Activated T-helper 1 cell treated with anti-CD3 and anti-CD28 coated beads, Interleukin-12 subunit alpha, Interleukin-12 subunit beta, Interleukin-2, Interleukin-4 antibody, amounts not matched to agents 30 ng/mL and 10 ng/mL and 1 ng/mL, durations not matched to agents 14 hours and 24 hours and 36 hours (primary cell): ENCODE measurements at places on chromosomes 6 and 20.

DNA sequence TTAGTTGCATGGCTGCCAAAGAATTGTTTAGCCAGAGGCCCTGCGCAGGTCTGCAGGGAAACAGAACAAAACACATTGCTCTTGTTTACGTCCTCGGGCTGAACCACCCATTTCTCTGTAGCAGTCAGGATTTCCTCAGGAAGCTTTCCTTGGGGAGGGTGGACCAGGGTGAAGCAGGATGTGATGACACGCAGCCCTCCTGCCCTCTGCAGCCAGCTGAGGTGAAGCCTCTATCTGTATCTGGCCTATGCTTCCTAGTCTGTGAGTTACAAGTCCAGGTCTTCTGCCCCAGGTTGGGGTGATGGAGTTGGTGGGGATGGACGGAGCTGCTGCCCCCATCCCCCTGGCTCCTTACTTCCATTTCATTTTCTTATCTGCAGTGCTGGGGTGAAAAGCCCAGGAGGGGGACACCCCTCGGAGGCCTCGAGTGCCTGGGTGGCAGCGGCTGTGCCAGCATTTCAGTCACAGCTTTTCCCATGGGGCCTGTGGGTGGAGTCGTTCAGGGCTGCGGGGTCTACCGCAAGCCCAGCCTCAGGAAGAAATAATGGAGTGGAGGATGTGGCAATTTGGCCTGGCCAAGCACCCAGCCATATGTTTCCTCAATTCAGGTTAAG, 24.9 kb downstream of the SASH1 start:
- peak; percentile 6 for DNase-seq

GRCh38 chr6:137323860-137324259, 104.7 kb upstream of the IFNGR1 start:
- no peak for DNase-seq

- no peak for DNase-seq
These were observed 337.7 kb upstream of the PRND start for GRCh38 chr20:4383961-4384360.

- peak; percentile 22 for DNase-seq
These were observed 201.6 kb upstream of the SGK1 start for GRCh38 chr6:134519465-134519864.

- no peak for DNase-seq
These were observed 62.4 kb downstream of the CTNNBL1 start for GRCh38 chr20:37756234-37756633.

DNA sequence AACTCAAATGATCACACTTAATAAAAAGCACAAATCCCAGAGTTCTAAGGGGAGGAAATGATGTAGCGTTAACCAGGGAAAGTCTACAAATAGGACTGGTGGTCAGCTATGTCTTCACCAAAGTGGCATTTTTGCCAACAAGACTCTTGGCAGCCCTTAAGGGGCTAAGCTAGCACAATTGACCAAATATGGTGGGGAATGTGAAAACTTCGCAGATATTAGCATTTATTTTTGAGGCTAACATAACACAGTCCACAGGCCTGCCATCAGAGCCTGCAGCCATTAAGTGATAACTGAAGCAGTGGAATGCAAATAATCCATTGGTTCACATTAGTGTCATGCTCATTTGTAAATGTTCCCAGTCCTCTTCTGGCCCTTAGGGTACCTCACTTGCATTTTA, 274.6 kb downstream of the FOXC1 start:
- DNase-seq, result no peak

- DNase-seq, result no peak
These were observed 106.5 kb upstream of the NT5E start for GRCh38 chr6:85343428-85343827.

DNA sequence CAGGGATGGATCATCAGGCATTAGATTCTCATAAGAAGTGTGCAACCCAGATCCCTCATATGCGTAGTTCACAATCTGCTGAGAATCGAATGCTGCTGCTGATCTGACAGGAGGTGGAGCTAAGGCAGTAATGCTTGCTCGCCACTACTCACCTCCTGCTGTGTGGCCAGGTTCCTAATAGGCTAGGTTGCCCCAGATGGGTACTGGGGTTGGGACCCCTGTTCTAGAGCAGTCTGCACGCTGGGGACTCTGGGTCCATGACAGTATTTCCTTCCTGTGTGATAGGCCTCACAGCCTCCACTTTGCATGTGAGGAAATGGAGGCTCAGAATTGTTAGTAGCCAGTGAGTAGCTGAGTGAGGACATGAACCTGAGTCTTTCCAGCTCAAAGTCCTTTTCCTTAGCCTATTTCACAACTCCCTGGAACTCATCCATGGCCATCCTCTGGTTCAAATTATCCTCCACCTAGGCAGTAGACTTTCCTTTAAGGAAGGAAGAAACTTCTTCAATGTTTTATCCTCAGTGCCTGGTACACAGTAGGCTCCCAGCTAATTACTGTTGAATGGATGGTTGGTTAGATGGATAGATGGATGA, 117.2 kb downstream of the SYCP2 start:
- DNase-seq, result no peak

GRCh38 chr20:38267296-38267695, 6.8 kb upstream of the KIAA1755 start:
- no peak for DNase-seq

- peak; percentile 38 for DNase-seq
These were observed 265.0 kb downstream of the ADGRG6 start for GRCh38 chr6:142566628-142567396.

- DNase-seq, result no peak
These were observed 82.8 kb upstream of the HDAC2 start for GRCh38 chr6:114053791-114054190.

- DNase-seq, result no peak
These were observed 57.7 kb downstream of the PPP1R14C start for GRCh38 chr6:150200428-150201100.

GRCh38 chr20:62523473-62524203, 47.8 kb upstream of the GATA5 start:
- DNase-seq, result peak; percentile 44

- no peak for DNase-seq
These were observed 61.5 kb downstream of the MAP3K4 start for GRCh38 chr6:161053103-161053502.
